ENCODE measurements at places on chromosomes 2 and 18.

DNA sequence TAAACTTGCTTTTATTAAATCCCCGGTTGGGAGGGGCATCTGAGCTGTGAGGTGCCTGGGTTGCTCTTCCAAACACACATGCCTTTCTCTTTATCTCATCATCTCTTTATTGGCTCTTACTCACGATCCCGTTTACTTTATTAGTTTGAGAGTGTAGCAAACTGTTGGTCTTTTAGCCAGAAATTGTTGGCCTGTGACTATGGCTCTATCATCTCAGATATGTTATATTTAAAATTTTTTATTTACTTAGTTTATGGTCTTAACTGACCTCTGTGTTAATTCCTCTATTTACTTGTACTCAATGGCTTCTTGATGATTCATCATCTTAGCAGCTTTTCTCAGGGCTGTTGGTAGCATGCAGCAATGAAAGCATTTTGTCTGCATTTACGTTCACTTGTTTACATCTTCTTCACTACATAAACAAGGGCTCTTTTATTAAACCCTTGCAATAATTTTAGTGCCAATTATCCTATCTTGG lies 408.4 kb downstream of the HRH4 start:
- no peak for DNase-seq

DNA sequence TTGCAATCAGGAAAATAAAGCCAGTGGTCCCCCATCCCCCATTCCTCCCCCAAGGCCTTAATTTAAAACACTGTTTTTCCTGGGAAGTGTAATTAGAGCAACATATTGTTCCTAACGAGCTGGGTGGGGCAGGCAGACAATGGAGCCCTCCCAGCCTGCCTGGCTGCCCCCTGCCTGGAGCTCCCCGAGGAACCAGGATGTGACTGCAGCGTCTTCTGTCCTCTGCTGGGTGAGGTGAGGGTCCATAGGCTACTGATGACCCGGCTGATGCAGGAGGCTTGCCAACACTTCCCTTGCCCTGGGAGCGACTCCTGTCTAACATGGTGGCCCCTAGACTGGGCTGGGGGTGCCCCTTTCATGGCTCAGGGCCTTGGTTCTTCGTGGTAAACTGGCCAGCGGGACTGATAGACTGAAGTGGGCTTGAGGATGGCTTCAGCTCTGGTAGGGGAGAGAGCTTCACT lies 152.4 kb downstream of the DYSF start:
- peak; percentile 60 for DNase-seq

DNA sequence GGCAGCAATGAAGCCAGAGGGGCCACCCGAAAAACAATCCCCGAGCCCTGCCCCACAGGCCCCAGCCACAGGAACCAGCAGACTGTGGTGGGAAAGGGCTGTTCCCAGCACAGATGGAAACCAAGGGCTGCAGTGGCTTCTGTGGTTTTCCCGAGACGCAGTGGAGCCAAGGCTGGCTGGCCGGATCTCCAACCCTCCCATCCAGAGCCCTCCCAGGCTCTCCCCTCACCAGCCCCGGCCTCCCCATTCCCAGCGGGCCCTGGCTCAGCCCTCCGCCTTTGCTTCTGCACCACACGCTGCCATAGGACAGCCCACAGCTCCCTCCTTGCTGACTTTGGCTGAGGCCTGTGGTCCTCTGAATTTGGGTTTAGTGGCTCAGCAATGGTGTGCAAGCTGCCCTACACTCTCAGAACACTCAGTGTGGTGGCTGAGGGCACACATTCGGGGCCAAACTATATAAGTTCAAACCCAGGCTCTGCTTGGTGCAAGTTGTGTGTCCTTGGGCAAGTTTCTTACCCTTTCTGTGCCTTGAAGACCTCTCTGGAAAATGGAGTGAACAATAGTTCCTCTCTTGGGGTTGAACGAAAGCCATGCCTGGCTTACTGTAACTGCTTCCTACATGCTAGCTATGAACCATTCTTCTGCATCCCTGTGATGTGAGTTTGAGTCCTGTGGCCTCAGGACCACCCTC lies 200.1 kb downstream of the SMAD7 start:
- no peak for DNase-seq

DNA sequence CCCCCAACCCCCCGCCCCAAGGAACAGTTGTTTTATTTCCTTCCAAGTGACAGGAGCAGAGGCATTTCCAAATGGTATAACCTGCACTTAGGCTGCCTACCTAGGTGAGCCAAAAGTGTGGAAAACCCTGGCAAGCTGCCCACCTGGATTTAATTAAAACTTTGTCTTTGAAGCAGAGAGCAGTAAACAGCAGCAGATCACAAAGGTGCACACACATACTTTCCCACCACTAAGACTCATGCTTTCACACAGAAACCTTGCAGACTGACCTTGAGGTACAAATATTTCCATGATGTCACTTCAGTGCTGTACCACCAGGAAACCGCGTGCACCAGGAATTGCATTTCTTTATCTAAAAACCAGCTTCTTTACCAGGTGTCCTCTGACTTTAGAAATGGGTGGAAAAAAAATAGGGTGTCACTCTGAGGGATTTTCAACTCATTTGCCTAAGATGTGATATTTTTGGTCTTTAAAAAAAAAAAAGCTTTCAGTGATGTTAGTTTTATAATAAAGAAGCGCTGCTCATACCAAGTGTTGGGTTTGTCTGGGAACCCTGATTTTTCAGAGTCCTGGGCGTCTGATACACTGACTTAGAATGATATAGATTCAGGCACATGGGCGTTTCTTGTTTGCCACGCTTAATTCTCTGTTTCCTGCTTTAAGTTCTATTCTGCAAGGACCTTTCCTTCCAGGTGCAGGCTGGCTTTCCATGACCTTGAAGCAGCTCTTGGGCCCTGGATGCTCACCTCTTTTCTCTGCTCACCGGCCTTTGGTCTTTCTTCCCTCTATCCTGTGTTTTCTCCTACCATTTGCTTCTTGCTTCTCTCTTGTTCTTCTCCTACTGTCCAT lies 70.7 kb upstream of the BCL2L11 start:
- DNase-seq = no peak

GRCh38 chr2:9092383-9093282 lies 89.1 kb upstream of the MBOAT2 start:
- DNase-seq = no peak

DNA sequence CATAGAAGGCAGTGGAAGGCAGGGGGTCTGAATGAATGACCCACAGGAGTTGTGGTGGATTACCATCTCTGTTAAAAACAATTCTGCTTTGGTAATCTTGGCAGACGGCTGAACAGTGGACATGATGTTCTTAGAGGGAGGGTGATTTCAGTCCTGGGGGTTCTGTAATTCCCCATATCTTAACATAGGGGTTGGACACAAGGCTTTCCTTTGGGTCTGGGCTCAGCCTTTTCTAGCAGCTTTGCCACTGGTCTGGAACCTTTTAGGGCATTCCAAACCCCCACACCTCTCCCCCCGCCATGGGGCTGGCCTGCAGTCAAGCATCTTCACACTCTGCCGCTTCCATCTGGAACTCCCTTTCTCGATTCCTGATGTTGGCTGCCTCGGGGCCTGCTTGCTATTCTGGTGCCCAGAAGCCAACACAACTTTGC lies 50.3 kb downstream of the RPL37A start:
- no peak for DNase-seq

GRCh38 chr2:62303788-62304187 lies 107.9 kb downstream of the B3GNT2 start:
- DNase-seq = no peak

DNA sequence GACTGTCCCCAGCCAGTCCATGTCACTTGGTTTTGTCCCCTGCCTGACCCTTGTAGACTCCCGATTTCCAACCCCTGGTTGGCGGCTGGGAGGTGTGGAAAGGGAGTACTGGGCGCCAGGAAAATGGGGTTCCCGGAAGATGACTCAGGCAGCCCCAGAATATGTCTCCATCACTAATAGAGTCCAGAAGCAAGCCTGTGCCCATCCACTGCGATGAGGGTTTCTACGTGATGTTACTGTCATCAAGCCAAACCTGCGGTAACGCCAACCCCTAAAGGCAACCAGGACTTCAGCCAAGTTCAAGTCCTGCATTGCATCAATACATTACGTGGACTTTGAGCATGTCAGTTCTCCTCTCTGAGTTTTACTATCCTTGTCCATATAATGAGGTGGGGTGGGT lies 62.0 kb upstream of the TAF1B start:
- no peak for DNase-seq

DNA sequence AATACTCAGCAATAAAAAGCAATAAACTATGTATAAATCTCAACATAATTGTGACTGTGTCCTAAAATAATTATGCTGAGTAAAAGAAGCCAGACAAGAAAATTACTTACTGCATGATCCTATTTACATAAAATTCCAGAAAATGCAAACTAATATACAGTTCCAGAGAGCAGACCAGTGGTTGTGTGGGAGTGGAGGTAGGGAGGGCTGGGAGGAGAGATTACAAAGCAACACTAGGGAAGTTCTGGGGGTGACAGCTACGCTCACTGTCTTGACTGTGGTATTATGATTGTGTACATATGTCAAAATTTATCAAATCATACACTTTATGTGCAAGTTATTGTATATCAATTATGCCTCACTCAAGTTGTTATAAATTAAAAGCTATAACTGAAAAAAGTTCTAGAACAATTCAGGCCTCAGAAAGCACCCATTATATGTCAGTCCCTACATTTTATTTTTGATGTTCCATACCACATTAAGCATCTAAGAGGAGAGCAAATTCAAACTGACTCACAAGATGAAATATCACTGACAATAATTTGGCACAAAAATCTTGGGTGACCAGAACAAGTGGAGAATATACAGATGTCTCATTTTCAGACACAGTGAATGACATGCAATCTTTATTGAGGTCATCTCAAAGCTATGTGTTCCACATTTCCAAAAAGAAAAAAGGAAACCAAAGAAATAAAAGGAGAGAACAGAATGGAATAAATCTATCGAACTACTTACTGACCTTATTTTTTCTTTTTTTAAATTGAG lies 85.1 kb downstream of the ANTXR1 start:
- DNase-seq = no peak

- DNase-seq = no peak
Observed at GRCh38 chr2:114259389-114259788, 183.1 kb upstream of the DPP10 start.

GRCh38 chr18:49734836-49735235 lies 78.5 kb downstream of the ACAA2 start:
- DNase-seq = no peak

- DNase-seq = no peak
Observed at GRCh38 chr2:134333646-134334189, 79.8 kb downstream of the MGAT5 start.

- DNase-seq = no peak
Observed at GRCh38 chr2:220123751-220124150, 496.3 kb downstream of the SLC4A3 start.

GRCh38 chr2:234401426-234401825 lies 95.5 kb downstream of the ARL4C start:
- DNase-seq = no peak

GRCh38 chr2:39127973-39128372 lies 7.1 kb upstream of the SOS1 start:
- no peak for DNase-seq

GRCh38 chr2:119292226-119292625 lies 68.6 kb downstream of the STEAP3 start:
- DNase-seq = no peak

DNA sequence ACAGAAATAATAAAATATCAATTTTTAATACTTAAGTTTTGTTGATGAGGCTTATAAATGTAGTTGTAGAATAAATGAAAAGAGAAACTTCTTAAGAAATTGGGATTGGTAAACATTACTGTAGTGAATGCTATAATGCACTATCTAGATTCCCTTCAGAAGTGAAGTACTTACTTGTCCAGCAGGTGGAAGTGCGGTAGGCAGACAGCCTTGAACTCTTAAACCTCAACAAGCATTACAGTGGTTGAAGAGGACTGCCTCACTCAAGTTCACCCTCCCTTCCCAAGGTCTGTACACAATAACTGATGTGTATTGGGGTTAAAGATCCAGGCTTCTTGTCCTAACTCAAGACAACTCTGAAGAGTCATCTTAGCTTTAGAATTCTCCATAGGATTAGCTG lies 931.0 kb upstream of the LRRTM1 start:
- no peak for DNase-seq

All from type B pancreatic cell (in vitro differentiated cells).